NCI-H446 (cell line): ENCODE measurements at places on chromosomes 1 and 21.

GRCh38 chr1:152185544-152186391 is 26.7 kb upstream of the RPTN start:
- peak; percentile 73 for DNase-seq

DNA sequence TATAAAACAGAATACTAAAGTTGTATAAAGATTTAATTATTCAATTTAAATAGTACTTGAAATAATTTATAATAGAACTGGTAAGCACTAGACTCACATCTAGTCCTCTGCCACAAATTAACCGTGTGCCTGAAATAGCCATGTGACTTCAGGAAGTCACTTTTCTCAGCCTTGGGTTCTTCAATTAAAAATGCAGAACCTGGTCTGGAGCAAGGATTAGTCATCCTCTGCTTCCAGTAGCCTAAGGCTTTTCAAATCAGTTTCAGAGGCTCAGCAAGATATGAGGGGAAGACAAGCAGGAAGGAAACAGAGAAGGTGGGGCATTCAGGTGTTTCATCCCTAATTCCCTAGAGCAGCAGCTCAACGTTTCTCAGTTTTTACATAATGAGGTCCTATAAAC is 23.0 kb downstream of the DPH5 start:
- no peak for DNase-seq

GRCh38 chr1:158445376-158445775 is 16.3 kb upstream of the OR10K1 start:
- no peak for DNase-seq

DNA sequence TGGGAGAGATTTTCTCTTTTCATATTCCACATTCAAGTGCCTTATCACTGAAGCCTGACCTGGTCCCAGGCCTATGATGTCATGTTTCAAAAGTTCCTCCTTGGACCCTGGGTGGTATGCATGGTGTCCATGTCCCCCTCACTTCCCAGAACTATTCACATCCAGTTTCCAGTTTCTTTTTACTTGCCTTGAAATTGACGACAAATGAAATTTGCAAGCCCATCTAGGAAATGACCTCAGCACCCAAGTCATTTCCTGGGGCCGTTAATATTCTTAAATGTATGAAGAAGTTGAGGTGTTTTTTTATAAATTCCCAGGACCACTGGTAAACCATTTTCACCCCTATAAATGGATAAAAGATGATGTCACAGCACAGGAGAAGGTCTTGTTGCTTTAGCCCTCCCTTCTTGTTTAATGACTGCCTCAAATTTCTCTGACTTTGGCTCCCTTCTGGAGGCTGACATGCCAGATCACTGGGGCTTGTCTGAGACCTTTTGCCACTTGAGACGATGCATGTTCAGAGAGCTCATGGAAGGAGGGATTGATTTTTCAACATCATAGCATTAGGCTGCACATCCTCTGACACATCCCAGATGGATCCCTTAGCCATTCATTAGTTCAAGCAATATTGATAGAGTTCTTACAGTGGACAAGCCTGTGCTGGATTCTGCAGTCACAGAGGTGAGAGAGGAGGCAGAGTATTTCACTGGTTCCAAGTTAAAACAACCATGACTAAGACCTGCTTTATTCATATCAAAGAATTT is 221.3 kb downstream of the PLPP3 start:
- DNase-seq: no peak

DNA sequence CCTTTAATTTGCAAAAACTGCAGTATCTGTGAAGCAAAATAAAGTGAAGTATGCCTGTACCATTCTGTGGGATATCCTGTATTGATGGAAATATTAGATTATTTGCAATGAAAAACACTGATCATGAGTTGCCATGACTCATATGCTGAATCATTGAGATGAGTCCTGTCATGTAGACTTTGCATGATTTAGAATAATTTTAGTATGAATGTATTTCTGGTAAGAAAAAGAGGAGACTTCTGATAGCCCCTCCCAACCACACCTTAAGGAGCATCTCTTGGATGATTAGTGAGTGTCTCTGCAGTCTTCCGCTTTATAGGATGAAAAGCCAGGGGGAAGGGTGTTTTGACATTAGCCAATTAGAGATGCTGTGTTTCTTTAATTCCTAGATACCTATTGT is 55.2 kb upstream of the PTGS2 start:
- DNase-seq: no peak

DNA sequence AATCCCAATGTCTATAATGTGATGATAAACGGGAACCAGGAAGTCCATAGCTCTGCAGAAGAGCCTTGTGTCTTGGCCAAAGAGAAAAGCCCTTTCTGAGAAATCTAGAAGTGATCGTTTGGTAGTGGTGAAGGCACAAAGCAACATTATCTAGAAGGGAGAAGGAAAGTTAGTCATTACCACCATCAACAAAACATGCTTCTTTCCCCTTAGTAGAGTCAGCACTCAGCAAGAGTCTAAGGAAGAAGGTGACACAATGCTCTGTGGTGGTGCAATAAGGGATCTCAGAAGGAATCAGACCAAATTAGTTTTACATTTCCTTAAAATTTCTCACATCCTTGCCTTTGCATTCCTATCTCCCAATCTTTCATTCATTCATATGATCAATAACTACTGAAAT is 134.4 kb upstream of the PRDX6 start:
- no peak for DNase-seq

DNA sequence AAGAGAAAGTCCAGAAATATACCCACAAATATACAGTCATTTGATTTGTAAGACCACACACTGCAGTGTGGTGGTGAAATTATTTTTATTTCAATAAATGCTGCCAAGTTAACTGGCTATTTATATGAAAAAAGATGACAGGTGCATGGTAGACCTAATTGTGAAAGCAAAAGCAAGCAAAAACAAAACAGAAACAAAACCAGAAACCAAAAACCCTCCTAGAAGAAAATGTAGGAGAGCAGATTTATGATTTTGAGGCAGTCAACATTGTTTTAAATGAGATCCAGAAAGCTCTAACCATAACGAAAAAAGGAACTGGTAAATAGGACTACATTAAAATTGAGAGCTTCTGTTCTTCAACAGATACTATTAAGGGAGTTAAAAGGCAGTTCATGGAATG is 303.6 kb downstream of the PRDM2 start:
- DNase-seq: no peak

DNA sequence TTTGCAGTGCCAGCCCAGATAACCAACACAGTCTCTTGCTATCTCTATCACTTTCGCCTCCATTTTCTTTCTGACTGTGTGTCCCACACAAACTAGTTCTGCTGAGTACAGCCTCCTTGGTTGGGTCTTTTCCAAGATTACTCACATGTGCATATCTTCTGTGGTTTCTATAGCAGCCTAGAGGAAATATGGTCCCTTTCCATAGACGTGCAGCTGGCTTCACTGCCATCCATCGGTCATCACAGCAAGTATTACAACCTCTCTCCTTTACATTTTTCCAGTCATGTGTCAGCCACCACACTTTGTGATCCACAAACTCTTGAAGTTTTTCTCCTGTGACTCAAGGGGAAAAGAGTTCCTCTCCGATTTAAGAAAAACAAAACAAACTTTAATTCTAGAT is 893.4 kb upstream of the ADGRL4 start:
- no peak for DNase-seq

DNA sequence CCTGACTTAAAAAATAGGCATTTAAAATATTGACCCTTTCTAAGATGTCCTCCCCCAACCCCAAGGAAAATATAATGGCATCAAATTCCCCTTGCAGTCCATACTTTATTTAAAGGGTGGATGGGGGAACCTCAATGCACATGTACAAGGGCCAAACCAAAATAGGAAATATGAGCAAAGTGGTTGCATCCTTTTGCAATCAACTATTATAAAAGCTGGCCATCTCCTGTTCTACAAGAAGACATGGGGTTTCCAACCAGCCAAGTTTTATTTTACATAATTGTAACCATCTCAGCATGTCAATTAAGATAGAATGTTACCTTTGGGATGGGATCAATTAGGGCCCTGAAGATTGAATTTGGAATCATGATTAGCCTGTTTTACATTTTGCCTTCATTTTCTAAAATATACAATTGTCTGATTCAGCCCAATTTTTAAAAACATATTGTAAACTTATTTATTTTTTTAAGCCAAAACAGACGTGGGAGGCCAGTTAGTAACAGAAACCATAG is 146.7 kb upstream of the NFIA start:
- no peak for DNase-seq

DNA sequence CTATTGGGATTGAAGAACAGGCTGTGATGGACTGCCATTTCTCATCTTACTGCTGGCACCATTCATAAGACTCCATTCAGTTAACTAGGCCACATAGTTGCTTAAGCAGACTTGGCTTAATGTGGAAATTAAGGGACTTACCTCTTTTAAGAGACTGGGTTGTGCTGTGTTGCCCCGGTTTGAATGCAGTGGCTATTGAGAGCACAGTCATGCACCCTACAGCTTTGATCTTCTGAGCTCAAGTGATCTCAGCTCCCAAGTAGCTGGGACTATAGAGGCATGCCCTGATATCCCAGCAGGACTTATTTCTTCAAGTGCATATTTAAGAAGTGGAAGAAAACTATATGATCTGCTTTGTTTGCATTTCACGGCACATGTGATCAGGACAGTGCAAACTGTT is 181.1 kb downstream of the RASAL2 start:
- no peak for DNase-seq

GRCh38 chr1:117630423-117630998 is 24.7 kb downstream of the TENT5C start:
- DNase-seq: no peak

DNA sequence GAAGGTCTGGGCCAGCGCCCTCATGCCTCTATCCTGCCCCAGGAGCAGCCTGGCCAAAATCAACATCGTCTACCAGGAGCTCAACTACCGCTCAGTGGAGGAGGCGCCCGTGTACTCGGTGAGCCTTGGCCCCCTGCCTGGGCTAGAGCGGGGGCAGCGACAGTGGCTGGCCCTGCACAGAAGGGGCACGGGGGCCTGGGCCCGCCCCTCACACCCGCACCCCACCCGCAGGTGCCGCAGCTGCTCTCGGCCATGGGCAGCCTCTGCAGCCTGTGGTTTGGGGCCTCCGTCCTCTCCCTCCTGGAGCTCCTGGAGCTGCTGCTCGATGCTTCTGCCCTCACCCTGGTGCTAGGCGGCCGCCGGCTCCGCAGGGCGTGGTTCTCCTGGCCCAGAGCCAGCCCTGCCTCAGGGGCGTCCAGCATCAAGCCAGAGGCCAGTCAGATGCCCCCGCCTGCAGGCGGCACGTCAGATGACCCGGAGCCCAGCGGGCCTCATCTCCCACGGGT is 10.8 kb downstream of the SCNN1D start:
- no peak for DNase-seq

- DNase-seq: no peak
These were observed at the start of gene CNIH3 for GRCh38 chr1:224615861-224616755. Gene CNIH3, plus strand, starts transcription at chr1:224616317. Its CDS starts 858 bp downstream, at chr1:224617175.

DNA sequence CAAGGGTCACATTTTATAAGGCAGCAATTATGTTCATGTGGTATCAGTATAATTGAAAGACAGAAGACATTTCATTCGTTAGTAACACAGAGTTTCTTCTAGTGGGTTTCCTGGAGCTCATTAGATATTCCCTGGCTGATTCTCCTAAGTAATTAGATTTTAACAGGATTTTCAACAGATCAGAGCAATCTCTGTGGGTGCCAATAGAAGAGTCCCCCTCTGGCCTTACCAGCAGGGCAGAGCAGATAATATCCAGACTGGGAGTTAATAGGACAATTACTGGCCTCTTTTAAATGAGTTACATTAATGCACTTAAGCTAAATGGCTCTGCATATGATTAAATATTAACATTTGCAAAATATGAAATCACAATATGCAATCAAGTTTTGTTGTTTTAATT is 74.2 kb upstream of the FOXD3 start:
- no peak for DNase-seq
